ENCODE measurements at places on chromosomes 3 and 15.

GRCh38 chr3:188631291-188632010 is 477.5 kb downstream of the LPP start:
- DNase-seq, result no peak

- no peak for DNase-seq
Measured at GRCh38 chr15:90055182-90055581, 47.1 kb downstream of the IDH2 start.

GRCh38 chr3:108100906-108101660 is 10.3 kb upstream of the CD47 start:
- no peak for DNase-seq

DNA sequence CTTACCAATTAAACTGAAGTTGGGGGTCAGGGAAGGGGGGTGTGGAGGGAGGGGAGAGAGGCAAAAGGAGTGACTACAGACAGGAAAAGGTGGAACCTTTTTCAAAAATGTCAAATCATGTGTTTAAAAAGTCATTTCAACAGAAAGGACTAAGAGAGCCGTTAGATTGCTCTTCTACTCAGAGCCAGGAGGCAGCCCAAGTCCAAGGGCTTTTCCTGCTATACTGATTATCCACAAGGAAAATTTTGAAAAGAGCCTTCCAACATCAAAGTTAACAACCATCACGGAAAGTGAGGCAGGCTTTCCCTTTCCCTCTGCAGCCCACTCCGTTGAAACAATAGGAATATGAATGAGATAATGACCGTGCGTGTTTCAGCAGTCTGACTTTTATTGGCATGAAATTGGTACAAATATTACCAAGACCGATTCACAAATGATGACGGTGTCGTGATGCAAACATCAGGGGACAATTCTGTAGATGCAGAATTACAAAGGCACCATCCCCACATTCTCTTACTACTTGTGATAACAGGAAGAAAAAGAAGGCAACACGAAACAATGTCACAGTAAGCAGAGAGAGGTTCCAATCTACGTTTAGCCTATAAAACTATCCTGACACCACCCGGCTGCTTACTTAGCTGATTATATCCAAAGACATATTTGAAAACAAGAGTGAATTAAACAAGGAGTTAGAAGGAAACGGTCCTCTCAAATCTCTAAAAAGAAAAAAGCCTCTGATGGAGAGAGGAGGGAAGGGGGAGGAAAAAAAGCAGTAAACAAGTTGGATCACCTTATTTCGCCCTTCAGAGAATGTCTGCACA is 453.7 kb downstream of the FOXP1 start:
- DNase-seq, result peak; percentile 13

DNA sequence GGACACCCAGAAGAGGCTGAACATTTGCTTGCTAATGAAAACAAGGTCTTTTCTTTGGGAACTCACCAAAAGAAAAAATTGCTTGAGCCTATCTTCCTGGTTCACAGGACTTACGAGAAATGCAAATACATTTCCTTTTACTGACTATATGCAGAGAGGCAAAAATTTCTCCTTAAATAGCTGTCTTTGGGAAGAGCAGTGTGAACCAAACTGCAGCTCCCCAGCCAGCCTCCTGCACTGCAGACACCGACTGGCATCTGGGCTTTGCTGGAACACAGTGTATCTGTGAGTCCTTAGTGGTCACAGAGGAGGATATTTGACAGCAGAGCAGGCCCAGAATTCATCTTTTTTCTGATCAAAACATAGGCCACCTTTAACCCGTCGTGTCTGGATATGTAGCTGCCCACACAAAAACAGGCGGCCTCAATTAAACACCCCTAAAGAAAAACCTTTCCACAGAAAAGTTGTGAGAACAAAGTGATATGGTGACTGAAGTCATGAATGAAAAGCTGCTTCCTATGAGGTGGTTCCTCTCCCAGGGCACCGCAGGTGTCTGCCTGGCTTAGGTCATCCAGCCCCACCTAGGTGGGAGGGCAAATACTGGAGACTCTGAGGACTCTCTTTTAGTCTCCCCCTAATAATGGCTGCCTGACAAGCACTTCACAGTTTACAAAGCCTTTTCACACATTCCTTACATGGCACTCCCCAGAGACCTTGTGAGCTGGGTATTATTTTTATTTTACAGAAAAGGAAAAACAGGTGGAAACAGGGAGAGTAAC is 46.1 kb upstream of the TMEM158 start:
- DNase-seq, result no peak

GRCh38 chr3:71865727-71866126 is 80.8 kb upstream of the PROK2 start:
- DNase-seq, result no peak
